ENCODE measurements at places on chromosomes 3 and 15. TPM values are rescaled to one million over a fixed set of nuclear protein-coding genes. Genes with fewer than 3 reads are reported as not detected.

The TMCO5A gene
- polyA plus RNA-seq, result not detected

The ISL2 gene
- polyA plus RNA-seq, result not detected

The CNTN6 gene
- not detected for polyA plus RNA-seq

The PLXNA1 gene
- 0.20 TPM for polyA plus RNA-seq

The C3orf22 gene
- polyA plus RNA-seq, result not detected

The POMGNT2 gene
- polyA plus RNA-seq, result 10.3 TPM

The HYAL1 gene
- not detected for polyA plus RNA-seq
